ENCODE measurements at places on chromosomes 4 and X.
A peak's percentile ranks its signal among the peaks of the same experiment; 100 is the strongest.

- no peak for DNase-seq
Observed at GRCh38 chrX:7242613-7243012, 94.7 kb upstream of the PUDP start.

DNA sequence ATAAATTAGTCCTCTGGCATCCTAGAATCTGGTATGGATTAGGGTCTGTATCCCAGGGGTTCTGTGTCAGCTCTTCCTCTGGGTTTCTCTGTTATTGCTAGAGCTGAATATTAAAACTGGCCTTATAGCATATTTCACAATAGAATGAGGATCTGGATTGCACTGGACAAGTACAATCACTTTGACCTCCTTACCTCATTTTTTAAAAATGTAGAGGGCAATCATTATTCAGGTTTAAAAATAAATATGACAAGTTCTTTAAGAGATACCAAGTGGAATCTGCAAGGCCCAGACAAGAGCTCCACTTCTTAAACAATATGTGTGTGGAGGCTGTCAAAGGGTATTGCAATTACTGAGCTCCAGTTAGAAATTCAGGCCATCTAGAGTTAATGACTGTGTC lies 1.4 kb downstream of the PALLD start:
- no peak for DNase-seq

- no peak for DNase-seq
Observed at GRCh38 chrX:24002167-24002566, 24.8 kb downstream of the KLHL15 start.

- peak; percentile 40 for DNase-seq
Observed at GRCh38 chrX:53223955-53224859, 800 bp downstream of the KDM5C start.

DNA sequence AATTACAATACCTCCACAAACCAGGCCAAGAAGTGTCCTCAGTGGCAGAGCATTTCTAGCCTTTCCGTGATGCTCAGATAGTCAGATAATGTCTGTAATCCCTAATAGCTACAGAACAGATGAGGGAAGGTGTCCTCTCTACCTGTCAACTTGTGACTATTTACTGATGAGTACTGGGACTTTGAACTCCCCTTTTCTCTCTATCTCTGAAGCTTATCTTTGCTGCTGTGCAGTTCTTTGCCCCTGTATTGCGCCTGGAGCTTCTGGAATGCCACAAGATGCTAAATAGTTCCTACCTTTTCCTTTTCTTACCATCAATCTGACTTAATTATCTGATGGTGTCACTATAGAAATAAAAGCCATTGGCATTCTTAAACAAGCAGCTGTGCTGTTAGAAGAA lies 30.5 kb downstream of the FGF2 start:
- no peak for DNase-seq

Measured in fibroblast of skin of right quadriceps (primary cell).